ENCODE measurements at places on chromosomes 12 and 14. TPM values are rescaled to one million over a fixed set of nuclear protein-coding genes. Genes with fewer than 3 reads are reported as not detected.

The PLEKHA5 gene
- total RNA-seq: 195 TPM

GRCh38 chr12:53709671-53710070, 17.6 kb downstream of the CALCOCO1 start:
- DNase-seq: no peak

The DCD gene
- total RNA-seq: not detected

The NPAS3 gene
- total RNA-seq: 5.2 TPM

- DNase-seq: no peak
Observed at GRCh38 chr14:103624860-103625259, 4.2 kb upstream of the KLC1 start.

GRCh38 chr12:14310866-14311265, 54.6 kb upstream of the ATF7IP start:
- DNase-seq: no peak

The RNASE2 gene
- not detected for total RNA-seq

GRCh38 chr12:15629108-15629507, 160.1 kb downstream of the EPS8 start:
- DNase-seq: no peak

DNA sequence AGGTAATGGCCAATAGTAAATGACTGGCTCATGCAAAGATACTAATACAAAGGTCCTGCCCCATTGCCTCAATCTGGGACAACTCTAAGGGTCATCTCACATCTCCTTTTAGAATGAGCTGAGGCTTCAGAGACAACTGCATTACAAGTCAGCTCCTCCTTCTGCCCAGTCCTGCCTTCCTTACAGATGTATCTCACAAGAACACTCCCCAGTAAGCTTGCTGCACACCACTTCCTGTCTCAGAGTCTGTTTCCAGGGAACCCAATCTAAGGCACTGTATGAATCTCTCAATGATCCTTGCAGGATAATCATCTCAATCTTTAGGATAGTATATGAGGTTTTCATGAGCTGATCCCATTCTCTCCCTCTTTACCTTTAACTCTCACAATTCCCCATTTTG, 57.8 kb upstream of the ZDHHC17 start:
- no peak for DNase-seq
